Femur (tissue), 1 donor: ENCODE measurements at places on chromosomes 7 and 10.

DNA sequence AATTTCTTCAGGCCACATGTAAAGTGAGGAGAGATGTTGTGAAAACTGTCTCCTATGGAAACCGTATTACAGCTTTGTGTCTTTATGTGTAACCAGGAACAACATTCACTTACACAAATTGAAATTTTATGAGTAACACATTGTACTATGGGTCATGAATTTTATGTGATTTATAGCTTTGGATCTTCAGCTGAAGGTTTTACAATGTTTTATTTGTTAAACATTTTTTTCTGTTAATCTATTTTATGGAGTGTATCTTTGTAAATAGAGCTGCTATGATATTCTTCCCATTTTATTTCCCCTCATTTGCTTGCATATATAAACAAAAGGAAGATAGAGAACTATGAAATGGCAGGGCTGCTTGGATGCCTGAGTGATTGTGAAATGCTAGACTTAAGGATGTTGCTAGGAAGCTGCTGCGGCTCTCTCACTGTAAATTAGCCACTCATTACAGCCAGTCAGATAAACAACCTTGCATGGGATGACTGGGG lies 104.5 kb upstream of the PCLO start:
- no peak for DNase-seq

DNA sequence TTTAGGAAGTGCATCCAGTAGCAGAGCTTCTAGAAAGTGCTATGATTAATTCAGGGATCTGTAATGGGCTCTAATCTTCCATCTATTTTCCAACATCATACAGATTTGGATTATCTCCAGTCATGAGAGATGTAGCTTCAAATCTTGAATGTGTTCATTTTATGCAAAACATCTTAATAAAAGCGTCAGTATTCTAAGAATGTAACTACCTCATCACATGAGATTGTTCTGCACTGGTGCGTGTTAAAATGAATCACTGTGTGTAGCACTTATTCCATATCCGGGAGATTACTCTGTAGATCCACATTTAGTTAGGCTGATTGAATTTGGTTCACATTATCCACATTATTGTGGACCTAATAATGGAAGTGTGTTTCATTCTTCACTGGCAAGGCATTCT lies 344.9 kb upstream of the CHRM2 start:
- DNase-seq = no peak

DNA sequence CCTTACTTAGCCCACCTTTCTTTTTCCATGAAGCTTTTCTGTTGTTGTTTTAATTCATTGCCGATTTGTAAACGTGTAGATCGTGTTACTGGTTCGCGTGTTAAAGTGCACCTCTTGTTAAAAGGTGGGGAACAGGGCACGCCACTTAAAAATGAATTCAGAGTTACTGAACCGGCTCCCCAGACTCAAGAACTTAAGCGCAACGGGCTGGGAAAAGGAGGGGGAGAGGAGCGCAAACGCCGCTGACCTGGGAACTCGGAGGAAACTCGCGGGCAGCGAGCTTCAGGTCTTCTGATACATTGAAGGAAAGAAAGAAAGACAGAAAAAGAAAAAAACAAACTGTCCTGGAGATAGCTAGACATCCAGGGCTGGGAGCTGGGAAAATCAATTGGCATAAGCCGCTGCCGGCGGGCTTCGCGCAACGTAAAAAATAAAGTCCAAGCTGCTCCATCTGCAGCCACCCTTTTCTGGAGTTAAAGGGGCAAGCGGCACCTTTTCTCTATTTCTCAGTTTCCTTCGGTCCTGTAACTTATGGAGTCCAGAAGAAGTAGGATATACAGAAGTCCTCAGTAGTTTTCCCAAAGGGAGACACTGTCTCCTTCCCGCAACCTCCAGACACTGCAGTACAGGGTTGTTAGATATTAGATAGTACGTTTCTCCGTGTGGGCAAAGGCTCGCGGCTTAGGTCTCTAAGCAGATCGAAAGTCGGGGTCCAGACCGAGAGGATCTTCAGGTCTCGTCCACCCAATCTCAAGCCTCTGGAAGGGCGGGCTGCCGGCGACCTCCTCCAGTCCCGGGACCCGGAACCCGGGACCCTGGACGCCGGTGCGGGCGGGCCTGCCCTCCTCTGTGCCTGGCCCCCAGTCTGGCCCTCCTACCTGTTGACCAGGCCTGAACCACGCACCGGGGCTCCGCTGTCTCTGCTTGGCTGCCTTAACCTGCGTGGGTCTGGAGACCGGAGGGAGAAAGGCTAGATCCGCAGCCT lies 1.8 kb upstream of the DLX6 start:
- no peak for DNase-seq

GRCh38 chr10:26755443-26755903 lies 58.0 kb downstream of the PDSS1 start:
- DNase-seq = no peak

DNA sequence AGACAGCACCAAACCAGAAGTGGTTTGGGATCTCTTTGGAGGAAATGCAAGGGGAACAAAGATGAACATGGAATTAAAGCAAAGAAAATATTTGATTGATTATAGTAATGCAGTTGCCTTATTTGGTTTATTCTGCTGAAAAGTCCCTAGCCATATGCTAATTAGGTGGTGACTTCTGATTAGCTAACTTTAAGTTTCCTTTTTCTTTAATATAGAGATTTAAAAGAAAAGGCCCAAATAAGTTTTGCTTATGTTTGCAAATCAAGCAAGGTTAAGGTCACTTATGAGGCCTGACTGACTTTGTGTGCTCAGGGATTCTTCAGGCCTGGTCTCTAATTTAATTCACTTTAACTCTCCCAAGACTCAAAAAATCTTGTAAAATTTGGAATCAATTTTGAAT lies 6.2 kb upstream of the ANKRD22 start:
- no peak for DNase-seq
